Renal cortex interstitium (tissue), 15 donors: ENCODE measurements at places on chromosomes 3 and 15.
A peak's percentile ranks its signal among the peaks of the same experiment; 100 is the strongest.

- no peak for DNase-seq
These were observed 9.2 kb downstream of the SPSB4 start for GRCh38 chr3:141060327-141060726.

GRCh38 chr3:32296251-32297204 is 58.0 kb downstream of the CMTM8 start:
- peak; percentile 59 for DNase-seq

DNA sequence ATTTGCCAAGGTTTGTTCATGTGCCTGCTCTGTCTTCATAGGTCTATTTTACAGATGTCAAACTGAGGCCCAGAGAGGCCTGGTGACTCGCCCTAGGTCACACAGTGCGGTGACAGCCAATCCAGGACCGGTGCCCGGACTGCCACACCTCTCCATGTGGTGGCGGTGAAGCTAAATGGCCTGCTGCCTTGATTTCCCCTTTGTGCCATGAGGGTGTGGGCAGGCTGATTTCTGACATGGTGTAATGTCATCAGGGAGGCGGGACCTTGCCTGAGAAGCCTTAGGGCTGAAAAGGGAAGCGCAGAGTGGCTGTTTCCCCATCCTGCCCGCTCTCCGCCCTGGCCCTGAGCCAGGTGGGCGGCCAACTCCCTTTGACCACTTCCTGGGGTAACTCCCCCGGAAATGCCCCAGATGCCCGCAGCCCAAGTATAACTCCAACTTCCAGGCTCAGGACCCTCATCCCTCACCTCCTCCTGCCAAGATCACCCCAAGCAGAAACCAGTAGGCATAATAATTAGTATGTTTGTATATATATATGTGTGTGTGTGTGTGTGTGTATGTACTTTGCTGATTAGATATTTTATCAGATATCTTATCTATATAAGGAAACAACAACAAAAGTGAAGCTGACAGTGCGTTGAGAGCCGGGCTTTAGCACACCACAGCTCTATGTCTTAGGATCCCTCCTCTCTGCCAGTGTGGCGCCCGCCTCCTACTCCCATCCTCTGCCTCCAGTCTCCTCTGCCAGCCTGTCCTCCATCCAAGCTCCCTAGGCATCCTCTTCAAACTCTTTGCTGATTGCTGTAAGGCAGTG is 63.9 kb downstream of the IQSEC1 start:
- DNase-seq = no peak

DNA sequence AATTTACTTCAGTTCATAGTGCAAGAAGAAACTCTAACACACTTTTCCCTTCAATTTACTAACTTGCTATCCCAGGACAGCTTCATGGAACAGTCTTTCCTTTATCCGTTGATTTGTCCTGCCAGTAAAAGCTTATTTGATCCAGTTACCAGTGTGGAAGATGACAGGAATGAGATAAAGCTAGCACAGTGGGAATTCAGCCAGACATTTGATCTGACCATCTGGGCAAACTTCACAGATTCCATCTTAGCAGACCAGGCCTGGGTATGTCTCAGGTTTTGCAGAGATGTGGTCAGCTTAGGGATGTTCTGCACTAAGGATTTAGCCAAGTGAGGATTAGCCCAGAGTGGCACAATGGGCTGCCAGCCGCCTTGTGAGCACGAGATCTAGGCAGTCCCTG is 19.7 kb downstream of the CEMIP start:
- no peak for DNase-seq

DNA sequence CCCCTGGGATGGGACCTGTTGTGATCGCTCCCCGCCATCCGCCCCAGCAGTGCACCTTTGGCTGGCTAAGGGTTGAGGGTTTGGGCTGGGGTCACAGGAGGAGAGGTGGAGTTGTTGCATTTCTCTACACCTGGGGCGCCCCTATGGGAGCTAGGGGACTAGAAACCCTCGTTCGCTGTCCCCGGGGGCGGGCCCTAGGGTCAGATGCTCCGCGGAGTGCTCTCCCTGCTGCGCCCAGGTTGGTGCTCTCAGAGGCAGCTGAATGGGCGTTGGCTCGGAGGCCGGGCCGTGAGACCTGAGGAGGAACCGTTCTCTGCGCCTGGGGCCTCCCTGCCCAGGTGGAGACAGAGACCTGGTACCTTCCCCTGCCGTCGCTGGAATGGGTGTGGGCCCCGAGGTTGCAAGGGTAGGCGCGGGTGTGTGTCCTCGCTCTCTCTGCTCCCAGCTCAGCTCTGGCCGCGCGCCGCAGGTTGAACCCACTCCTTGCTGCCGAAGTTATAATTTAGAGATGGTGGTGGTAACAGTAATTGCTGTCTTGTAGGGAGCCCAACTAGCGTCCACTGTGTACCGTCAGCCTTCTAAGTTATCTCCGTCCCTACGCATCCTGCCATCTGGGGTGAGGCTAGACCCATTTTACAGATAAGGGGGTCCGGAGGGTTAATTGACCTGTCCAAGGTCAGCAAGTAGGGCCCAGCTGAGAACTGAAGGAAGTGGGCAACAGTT is 965 bp downstream of the FLNB start:
- DNase-seq = no peak

GRCh38 chr3:172341482-172342059 is 106.7 kb downstream of the GHSR start:
- DNase-seq = peak; percentile 33

GRCh38 chr3:128383316-128384235 is 83.1 kb downstream of the DNAJB8 start:
- DNase-seq = no peak

DNA sequence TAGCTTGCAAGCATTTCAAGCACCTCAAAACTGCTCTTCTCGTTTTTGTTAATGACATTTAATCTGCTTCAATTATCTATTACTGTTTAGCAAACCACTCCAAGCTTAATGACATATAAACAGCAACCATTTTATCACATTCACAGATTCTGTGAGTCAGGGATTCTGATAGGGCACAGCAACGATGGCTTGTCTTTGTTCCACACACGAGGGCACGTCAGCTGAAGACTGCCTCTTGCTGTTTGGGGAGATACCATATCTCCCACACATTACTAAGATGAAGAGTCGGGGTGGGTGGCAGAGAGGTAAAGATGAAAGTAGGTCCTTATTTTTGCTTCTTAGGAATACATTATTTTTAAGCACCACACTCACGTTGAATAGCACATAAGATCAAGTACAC is 19.3 kb downstream of the CPOX start:
- DNase-seq = no peak

- DNase-seq = no peak
These were observed 94.8 kb upstream of the TLE3 start for GRCh38 chr15:70192490-70192889.

DNA sequence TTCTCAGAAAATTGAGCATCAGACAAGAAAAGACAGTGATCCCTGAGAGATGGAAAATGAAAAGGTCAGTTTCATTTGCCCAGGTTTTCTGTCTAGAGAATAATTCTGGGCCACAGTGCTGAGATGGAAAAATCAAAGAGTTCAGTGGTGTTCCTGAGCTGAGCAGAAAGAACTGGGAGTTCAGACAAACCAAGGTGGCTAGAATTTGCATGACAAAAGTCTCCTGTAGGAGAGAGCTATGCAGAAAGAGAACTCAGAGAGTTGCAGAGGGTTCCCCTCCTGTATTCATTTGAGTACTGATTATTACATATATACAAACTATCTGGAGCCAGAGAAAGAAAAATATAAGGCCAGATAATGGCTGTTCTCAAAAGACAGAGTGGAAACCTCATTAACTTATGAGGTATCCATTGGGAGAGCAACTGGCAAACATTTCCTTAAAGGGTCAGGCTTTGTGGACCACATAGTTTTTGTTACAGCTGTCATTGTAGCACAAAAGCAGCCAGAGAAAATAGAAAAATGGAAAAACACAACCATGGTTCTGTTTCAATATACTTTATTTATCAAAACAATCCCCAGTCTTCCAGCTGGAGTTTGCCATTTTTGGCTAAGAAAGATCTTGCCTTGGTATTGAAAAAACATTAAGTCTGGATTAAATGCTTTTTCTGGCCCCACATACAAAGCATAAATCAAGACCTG is 1004.1 kb downstream of the TBL1XR1 start:
- no peak for DNase-seq

DNA sequence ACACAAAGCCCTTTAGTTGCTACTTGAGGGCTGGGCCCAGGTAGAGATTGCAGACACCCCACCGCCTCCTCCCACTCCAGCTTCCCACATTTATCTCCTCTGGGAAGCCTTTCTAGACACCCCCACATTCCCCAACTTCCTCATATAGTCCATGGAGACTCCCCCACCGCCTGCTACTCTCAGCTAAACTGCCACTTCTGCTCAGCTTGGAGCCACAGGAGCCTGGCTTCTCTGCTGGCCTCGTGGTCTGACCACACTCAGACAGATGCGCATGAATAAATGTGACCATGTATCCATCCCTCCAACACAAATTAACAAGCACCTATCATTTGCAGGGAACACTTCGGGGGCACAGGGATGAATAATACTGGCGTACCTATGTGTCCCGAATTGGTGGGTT is 10.5 kb upstream of the ACSBG1 start:
- no peak for DNase-seq
